ENCODE measurements at places on chromosomes 5 and 9. TPM values are rescaled to one million over a fixed set of nuclear protein-coding genes. Genes with fewer than 3 reads are reported as not detected.

DNA sequence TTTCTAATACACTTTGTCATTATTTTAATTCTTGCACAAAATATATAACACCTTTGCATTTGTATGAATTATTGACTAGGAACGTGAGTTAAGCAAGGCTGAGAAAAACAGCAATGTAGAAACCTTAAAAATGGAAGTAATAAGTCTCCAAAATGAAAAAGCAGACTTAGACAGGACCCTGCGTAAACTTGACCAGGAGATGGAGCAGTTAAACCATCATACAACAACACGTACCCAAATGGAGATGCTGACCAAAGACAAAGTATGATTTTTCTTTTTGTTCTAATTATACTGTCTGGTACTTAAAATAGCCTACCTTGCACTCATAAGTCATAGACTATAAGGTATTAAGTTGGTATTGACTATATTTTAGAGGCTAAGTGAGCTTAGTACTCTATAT lies 34.4 kb downstream of the RAD50 start:
- peak; percentile 33 for DNase-seq

- DNase-seq, result no peak
Observed at GRCh38 chr5:116492776-116493175, 81.8 kb downstream of the SEMA6A start.

IFNA7 gene
- total RNA-seq, result not detected

MEF2C gene
- 12.2 TPM for total RNA-seq

PCDHA3 gene
- total RNA-seq, result 0.26 TPM

OLFM1 gene
- total RNA-seq, result 2.0 TPM

DNA sequence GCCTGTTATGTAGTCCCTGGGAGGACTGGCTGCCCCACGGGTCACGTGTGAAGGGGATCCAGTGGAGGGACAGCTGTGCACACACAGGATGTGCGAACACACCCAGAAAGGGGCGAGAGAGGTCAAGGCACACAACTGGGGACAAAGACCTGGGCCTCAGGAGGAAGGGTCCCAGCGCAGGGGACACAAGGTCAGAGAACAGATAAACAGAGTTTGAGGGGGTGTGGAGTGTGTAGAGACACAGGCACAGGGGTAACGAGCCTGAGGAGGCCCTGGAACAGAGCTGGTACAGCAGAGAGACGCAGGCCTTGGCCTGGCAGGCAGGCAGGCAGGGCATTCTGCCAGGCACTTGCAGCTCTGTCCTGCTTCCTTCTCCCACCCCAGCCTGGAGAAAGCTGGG lies 14.8 kb upstream of the PSMD5 start:
- no peak for DNase-seq

GRCh38 chr9:618478-618877 lies 223.0 kb upstream of the DMRT1 start:
- DNase-seq, result peak; percentile 66

DNA sequence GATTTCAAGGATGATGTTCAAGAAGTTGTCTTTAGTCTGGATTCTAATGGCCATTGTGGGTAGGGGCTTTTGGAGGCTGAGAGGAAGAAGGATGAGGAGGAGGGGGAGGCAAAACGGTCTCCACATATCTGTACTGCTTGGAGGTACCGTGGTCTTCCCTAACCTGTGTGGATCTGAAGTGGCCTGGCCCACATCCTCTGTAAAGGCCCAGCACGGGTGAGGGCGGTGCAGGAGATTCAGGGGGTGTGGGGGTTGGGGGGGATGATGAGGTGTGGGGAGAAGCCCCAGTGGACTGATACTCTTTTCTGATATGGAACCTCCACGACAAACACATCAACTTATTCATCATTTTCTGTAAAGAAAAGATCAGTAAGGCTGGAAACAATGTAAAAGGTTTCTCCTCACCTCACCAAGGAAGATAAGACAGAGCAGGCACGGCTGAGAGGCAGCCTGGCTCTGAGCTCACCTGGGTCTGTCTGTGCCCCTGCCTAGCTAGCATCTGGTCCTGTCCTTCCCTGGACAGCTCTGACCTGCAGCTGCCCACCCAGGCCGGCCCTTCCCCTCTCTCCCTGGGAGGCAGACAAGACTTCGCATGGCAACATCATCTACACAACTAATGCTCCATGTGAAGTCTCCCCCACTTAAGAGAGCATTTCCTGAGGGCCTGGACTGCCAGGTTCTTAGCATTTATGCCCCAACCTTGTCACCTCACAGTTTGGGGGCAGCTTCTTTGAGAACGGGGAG lies 5.6 kb upstream of the IL3 start:
- DNase-seq, result no peak

- DNase-seq, result peak; percentile 23
Observed at GRCh38 chr9:101977614-101978210, 239.3 kb upstream of the GRIN3A start.

DNA sequence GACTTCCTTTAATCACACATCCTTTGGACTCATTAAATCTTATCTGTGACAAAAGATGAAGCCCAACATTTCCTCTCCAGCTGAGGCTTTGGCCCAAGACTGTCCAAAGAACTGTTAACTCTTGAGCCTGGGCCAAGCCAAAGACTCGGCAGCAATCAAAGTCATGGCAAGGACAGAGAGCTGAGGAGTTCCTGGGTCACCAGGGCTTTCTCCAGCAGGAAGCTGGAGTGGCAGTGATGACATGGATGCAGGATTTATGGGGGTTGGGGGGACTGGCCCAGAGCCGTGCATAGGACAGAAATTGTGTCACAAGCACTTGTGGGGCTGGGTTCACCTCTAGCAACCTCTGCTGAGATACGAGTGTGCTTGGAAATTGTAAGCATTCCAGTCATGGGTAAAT lies 440.3 kb downstream of the PLK2 start:
- peak; percentile 23 for DNase-seq

UBE2QL1 gene
- not detected for total RNA-seq

PCDHA7 gene
- 0.26 TPM for total RNA-seq

DNA sequence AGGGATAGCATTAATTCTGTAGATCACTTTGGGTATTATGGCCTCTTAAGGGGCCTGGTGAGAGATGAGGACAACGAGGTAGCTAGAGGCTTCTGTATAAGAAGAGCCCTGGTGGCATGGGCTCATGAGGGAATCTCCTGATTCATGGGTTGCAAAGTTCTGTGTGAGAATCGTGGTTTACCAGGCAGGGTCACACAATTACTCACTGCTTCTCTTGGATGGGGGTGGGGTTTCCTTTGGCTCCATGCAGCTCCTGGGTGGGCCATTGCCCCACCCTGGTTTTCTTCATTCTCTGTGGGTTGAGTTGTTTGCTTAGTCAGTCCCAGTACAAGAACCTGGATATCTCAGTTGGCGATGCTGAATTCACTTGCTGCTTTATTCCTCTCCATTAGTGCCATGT lies 30.9 kb upstream of the TNFSF15 start:
- no peak for DNase-seq

IFNB1 gene
- 0.17 TPM for total RNA-seq

DNA sequence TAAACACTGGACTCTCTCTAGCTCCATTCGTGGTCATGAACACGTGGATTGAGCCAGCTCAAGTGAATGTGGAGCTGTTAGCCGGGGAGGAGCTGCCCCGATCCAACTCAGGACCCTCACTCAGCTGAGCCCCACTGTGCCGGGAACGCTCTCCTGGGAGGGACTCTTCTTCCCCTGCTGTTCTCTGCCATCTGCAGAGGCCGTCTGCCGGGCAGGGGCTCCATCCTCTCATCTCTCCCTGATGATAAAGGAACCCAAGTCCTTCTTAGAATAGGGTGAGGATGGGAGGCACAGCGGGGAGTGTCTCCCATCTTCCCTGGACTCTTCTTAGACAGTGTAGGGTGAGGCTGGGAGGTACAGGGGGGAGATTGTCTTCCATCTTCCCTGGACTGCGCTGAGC lies 120.5 kb upstream of the IRX4 start:
- no peak for DNase-seq

- DNase-seq, result peak; percentile 70
Observed at GRCh38 chr5:73722231-73722630, 96.2 kb downstream of the ARHGEF28 start.

TICAM2 gene
- total RNA-seq, result 8.8 TPM

DNA sequence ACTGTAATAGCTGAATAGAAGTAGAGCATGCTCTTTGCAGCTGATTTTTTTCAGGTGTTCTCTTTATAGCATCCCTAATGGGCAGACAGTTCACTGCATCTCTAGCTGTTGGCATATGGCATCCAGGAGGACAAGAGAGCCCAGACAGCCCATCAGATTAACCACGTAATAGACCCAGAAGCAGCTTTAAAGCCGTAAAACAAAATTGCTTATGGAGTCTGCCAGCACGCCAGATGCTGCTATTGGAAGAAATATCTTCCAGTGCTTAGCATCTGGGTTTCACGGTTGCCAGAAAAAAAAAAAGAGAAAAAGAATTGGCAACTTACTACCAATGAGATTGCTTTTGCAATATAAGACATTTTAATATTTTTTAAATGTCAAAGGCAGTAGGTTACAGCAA lies 869.4 kb upstream of the NUDT12 start:
- DNase-seq, result no peak

- DNase-seq, result peak; percentile 17
Observed at GRCh38 chr5:55855509-55855908, 4.4 kb downstream of the IL31RA start.

GRCh38 chr5:9173281-9174048 lies 372.4 kb downstream of the SEMA5A start:
- DNase-seq, result peak; percentile 40

- peak; percentile 6 for DNase-seq
Observed at GRCh38 chr5:124980163-124980941, 233.9 kb upstream of the ZNF608 start.

DNA sequence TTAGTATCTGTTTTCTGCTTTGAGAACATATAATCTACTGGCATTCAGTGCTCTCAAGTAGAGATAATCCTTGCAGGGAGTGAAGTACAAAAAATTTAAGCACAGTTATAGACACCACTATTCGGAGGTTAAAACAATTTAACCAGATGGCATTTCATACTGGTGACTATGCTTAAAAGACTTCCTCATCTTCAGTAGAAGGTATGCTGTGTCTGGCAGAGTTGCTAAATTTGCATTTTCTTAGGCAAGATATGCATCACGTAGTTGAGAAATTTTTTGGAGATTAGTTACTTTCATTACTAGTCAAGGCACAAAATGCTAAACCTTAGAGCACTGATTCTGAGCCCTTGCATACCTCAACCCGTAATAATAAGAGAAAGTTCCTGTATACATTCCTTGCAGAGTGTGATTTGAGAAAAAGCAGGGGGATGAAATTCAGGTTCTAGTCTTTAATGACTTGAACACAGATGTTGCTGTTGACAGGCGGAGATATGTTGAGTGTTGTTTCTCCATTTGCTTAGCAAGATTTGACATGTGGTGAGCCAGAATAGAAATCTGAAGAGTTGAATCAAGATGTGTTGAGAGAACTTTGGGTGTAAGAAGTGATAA lies 70.8 kb upstream of the STARD4 start:
- DNase-seq, result peak; percentile 96

- no peak for DNase-seq
Observed at GRCh38 chr9:119289740-119290433, 79.3 kb downstream of the BRINP1 start.

DNA sequence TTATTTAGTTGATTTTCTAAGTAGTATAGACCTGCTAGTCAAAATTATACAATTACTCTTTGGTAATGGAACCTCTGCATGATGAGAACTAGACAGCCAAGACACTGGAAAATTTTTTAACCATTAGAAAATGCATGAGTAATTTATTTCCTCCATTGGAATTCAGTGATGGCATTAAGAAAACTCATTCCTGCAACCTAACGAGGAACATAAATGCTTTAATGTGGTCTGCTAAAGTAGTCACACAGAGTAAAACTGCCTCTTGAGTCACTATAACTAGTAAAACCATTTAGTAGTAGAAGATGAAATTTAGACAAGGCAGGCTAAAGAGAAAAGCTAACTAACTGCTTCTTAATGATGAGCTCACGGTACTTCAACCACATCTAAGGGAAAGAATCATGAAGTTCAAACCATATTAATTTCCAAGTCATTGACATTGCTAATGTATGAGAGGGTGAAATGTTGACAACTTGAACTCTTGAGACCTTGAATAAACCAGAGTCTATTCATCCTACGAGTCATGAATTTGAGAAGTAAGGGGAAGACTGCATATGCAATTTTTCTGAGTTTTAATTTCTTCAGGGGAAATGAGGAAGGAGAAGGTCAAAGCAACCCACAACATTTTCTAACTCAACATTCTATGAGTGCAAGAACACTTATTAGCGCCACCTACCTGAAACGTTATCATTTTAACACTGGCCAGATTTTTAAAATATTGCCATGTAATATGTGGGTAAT lies 74.4 kb downstream of the GLIS3 start:
- DNase-seq, result peak; percentile 52

- DNase-seq, result peak; percentile 33
Observed at GRCh38 chr5:148973455-148973854, 89.4 kb downstream of the SH3TC2 start.

PTGER4 gene
- total RNA-seq, result 5.4 TPM

ZFP37 gene
- 5.1 TPM for total RNA-seq

GRCh38 chr9:27851858-27852257 lies 278.6 kb upstream of the C9orf72 start:
- no peak for DNase-seq

SLC46A2 gene
- total RNA-seq, result not detected

DNA sequence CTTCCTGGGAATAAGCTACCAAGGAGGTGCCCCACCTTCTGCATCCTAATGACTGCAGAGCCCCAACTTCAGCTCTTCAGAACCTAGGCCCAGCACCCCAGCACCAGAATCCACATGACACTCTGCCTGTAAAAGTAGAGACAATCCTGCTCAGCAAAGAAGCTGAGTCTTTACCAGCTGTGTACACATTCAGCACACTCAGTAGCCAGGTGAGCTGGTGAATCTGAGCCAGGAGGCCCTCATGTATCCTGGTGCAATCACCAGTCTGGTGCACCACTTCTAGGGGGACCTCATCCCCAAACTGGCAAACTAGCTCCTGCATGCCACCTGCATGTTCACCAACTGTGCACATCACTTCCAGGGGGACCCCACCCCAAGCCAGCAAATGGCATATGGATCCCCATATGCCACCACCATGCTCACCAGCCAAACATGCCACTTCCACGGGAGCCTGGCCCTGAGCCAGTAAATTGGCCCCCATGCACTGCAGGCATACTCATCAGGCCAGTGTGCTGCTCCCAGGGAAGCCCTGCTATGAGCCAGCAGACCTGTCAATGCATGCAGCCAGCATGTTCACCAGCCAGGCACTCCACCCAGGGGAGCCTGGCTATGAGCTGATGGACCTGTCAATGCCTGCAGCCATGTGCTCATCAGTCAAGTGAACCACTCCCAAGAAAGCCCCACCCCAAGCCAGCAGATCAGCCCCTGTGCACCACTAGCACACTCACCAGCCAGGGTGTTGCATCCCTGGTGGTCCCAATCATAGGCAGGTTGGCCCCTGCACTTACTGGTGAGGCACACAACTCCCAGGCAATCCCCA lies 15.6 kb upstream of the BTNL9 start:
- no peak for DNase-seq

GRCh38 chr5:18749763-18750162 lies 1115.5 kb downstream of the TAF11L14 start:
- no peak for DNase-seq

GRCh38 chr5:73525606-73526203 lies 27.5 kb downstream of the BTF3 start:
- no peak for DNase-seq

DNA sequence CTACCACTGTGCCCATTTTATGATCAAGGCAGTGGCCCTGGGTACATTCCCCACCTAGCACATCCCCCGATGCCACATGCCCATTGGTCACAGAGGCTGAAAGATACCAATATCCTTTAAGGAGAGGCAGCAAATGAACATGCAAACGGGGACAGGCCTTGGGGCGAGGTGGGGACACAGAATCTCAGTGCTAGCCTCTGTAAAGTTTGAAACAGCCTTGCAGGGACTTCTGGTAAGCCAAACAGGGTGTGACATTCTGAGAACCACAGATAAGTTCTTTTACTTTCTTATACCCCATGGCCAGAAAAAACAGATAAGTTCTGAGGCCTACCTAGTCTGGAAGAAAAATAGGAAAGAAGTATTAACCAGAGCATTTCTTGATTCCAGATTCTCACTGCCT lies 60.5 kb downstream of the ACER2 start:
- DNase-seq, result no peak

All from fibroblast of lung (primary cell).